SK-N-DZ (cell line): ENCODE measurements at places on chromosomes 6 and 20.

DNA sequence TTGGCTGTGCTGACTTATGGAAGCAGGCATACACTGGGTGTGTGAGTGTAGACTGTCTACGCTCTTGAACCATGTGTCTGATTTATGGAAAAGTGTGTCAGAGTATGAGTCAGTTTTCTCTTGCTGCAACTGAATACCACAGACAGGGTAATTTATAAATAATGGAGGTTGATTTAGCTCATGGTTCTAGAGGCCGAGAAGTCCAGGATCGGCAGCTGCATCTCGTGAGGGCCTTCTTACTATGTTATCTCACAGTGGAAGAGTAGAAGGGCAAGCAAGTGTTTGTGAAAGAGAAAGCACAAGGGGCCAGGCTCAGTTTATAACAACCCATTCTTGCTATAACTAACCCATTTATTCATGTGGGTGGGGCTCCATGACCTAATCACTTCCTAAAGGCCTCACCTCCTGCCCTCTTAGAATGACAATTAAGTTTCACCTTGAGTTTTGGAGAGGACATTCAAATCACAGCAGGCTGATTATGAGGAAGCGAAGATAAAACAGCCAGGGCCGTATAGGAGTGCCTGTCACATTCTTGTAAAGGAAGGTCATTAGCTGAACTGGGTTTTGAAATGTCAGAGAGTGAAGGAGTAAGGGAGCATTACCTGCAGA is 6.7 kb downstream of the GPR31 start:
- DNase-seq, result no peak

- DNase-seq, result no peak
These were observed 64.9 kb upstream of the HMGCLL1 start for GRCh38 chr6:55643861-55644260.

GRCh38 chr6:170144571-170145271 is 146.2 kb downstream of the DLL1 start:
- DNase-seq, result no peak

GRCh38 chr6:66198062-66198624 is 491.1 kb upstream of the EYS start:
- peak; percentile 87 for DNase-seq

DNA sequence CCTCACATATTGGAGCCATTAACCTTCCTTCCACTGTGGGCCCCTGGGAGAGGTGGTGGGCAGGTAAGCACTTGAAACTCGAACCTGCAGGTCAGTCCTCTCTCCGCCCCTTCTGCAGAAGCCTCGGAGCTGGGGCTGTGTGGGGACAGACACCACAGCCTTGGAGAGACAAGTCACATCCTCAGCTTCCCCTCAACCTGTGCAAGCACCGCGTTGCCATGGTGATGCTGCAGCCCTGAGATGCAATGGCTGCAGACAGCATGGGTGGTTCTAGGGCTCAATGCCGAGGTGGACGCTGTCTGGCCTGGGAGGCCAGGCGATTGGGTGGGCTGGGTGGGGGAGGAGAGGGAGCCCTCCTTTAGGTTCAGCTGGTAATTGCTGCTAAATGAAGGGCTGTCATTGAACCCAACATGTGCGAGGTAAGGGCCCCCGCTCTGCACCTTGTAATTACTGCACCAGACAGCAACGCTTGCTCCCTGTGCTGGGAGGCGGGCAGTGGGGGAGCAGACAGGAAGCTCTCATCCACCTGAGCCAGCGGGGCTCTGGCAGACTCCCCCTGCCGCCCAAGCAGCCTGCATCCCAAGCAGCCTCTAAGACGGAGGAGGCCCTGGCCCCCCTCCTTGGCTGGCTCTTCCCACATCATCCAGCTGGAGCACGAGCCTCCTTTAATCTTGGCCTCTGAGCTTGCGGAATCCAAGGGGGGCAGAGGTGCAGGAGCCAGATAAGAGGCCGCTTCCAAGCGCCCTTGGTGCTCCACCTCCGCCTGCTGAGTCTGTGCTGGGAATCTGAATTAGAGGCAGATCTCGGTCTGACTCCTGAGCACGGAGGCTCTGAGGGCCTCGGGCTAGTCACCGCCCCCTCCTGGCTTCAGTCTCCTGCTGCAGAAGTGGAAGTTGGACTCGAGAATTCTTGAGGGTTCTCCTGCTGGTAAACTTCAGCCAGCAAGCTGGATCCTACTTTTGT is 39.8 kb upstream of the CDH22 start:
- DNase-seq, result peak; percentile 69

DNA sequence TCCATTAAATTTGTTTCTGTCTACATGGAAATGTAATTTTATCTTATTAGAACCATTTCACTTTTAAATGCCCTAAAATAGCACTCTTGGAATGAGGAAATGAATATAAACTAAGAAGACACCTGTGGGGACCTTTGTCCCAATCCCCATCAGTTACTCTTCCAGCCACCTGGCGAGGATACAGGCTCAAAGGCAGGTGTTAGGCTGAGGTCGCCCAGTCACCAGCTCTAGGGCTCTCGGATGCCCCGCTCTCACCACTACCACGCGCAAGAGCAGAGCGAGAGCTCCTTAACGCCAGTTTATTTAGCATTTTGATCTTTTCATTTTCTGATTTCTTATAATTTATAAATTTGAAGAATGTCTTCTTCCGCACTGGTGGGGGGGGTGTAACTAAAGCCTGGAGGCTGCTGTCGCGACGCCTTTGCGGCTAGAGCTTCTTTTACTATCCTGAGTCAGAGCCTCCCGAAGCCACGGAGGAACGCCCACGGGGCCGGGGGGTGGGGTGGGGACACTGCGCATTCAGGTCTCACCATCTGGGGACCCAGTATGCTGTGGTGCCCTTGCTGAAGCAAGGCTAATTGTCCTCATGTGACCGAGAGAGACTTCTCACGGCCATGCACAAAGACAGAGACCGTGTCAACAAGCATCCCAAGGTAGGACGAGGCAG is 38.7 kb upstream of the AFDN start:
- DNase-seq, result no peak

DNA sequence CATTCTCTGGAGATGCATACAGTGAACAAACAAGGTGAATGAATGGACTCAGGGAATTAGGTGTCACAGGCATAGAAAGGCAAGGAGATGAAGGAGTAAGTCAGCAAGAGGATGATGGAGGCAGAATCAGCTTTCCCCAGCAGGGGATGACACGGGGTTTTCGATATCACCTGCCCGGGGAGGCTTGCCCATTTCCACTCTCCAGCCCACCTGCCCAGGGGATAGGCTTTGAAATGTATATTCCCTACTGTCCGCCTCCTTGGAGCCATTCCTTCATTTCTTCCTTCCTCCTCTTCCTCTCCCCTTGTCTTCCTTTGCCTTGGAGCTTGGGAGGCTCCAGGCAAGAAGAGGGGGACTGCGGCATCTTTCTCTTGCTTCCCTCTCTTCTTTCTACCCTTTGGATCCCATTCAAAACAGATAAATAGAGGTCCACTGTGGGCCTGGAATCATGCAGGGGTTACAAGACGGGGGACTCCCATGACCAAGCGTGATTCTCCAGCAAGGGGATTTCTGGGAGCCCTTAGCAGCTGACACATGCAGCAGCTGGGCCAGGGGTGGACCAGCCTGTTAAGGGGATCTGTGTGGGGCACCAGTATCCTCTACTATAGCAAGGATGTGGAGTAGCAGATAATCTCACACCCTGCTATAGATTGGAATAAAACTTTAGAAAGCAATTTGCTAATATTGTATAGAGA is 23.5 kb upstream of the RNF24 start:
- no peak for DNase-seq

DNA sequence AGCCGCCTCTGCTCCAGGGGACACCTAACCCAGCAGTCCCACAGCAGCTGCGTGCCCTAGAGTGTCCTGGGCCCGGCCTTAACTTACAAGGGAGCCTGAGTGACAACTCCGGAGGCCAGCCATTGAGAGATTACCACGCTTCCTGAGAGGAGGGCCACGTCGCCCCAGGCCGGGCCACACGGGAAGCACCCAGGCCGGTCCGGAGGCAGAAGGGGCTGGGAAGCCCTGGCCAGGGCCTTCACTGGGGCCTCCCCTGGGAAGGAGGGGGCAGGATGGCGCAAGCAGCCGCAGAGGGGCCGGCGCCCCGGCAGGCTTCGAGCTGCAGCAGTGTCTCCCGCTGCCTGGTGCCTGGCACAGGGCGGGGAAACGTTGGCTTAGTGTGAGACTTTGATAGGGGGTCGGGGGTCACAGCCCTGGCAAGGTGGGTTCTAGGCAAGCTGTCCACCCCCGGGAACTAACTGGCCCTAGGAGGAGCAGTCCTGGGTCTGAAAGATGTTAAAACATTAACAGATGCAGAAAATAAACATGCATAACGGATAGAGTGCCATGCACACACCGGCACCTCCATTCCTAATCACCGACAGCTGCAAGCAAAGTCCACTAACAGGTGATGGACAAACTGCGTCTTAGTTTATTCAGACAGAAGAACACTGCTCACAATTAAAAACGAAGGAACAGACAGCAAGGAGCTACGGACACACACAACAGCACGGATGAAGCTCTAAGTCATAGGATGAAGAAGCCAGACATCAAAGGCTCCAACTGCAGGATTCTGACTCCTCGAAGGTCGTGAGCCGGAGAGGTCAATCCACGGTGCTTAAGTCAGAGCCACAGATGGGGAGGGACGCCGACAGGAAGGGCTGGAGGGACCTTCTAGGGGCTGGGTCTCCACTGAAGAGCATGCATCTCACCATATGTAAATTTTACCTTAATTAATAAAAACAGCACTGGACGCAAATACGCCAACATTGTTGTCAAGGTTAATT is 17.4 kb downstream of the CHRNA4 start:
- no peak for DNase-seq

GRCh38 chr6:37979392-37980221 is 160.1 kb downstream of the ZFAND3 start:
- no peak for DNase-seq

GRCh38 chr20:10076126-10077080 is 41.6 kb downstream of the ANKEF1 start:
- DNase-seq, result no peak

GRCh38 chr6:41174610-41175009 is 11.7 kb upstream of the TREM2 start:
- no peak for DNase-seq

DNA sequence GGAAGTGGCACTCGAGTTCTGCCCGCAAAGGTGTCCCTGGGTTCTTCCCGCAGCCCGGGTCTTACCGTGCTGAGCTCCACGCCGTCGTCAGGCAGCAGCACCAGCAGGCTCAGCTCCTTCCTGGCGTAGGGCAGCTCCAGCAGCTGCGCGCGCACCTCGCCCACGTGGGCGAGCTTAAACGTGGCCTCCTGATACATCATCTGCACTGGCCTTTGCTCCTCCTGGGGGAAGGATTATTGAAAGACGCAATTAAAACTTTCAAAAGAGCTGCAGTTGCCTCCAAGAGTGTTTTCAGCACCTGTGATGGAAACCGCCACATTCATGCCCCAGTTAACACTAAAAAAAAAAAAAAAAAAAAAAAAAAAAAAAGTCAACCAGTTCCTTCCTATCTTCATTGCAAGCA is 11.3 kb downstream of the SERPINB9 start:
- peak; percentile 68 for DNase-seq

GRCh38 chr6:73134588-73134987 is 90.7 kb downstream of the KHDC1L start:
- DNase-seq, result no peak

DNA sequence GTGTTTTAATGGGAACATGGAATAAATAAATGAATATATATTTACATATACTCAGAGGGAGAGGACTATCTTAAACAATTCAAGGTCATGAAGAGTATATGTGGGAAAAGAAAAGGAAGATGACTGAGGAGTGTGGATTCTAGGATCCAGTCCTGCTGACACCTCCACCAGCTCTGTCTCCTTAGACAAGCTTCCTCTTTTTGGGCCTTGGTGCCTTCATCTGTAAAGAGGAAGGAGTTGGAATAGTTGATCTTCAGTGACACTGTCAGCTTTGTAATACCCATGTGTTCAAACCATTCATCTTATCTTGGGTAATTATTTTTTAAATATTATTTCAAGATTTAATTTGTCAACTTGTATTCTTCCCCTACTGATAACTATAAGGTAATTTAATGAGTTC is 338.0 kb downstream of the ADGRB3 start:
- DNase-seq, result no peak

DNA sequence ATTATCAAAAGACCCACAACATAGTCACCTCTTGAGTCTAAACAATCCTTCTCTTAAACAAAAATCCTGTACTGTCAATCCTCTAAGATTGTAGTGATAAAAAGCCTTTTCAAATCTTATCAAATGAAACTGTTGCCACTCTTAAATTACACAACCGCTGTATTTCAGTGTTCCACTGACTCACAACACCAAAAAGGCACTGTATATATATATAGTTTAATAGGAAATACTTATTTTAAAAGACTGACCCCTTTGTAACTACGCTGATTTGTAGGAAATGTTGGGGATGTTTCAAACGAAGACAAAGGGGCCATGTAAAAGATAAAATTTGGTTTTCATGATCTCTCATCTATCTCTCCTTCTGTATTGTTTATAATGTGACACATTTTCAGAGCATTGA is 14.1 kb downstream of the CPNE1 start:
- no peak for DNase-seq

DNA sequence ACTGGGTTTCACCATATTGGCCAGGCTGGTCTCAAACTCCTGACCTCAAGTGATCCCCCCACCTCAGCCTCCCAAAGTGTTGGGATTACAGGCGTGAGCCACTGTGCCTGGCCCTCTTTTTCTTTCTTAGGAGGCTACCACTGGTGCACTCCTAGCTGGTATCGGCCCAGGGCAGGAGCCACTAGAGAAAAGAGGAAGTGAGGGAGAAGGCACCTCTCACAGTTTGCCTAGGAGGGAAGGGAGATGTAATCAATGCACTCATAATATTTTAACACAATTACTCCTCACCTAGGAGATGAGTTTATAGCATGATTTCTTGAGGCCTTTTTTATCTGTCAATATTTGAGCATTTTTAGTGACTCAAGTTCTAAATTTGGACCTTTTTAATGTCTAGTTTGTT is 189.0 kb upstream of the SOX4 start:
- no peak for DNase-seq

- no peak for DNase-seq
These were observed 5.1 kb downstream of the MTRES1 start for GRCh38 chr6:107033126-107033525.

- no peak for DNase-seq
These were observed 70.8 kb downstream of the EYA4 start for GRCh38 chr6:133312006-133312405.

- no peak for DNase-seq
These were observed 40.3 kb upstream of the CNKSR3 start for GRCh38 chr6:154550779-154551178.

GRCh38 chr6:127939442-127940066 is 38.7 kb upstream of the THEMIS start:
- no peak for DNase-seq

DNA sequence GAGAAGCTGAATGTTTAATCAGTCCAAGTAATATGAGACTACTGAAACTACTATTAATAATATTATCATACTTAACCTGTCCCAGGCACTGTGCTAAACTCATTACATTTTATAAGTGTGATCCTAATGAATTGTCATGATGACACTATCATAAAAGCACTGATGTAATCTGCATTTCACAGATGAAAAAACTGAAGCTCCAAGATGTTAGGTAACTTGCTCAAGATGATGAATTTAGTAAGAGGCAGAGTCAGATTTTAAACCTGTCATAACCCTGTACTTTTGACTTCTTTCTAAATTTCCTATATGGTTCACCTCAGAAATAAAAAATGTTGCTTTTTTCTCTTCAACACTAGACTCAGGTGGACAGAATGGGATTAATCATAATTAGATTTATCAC is 237.6 kb downstream of the ALDH8A1 start:
- no peak for DNase-seq

GRCh38 chr6:159875194-159875593 is 15.6 kb upstream of the MAS1 start:
- no peak for DNase-seq
